ENCODE measurements at places on chromosomes 3 and 15.

- H3K27ac ChIP-seq: no peak overlapping the region
- H3K4me3 ChIP-seq: no peak overlapping the region
- no peaks in the 10 kb centered on the region for H3K27me3 ChIP-seq
- H3K36me3 ChIP-seq: no peaks in the 10 kb centered on the region
- no peak for DNase-seq
Observed at GRCh38 chr3:55891106-55891505, 404.0 kb upstream of the WNT5A start.

DNA sequence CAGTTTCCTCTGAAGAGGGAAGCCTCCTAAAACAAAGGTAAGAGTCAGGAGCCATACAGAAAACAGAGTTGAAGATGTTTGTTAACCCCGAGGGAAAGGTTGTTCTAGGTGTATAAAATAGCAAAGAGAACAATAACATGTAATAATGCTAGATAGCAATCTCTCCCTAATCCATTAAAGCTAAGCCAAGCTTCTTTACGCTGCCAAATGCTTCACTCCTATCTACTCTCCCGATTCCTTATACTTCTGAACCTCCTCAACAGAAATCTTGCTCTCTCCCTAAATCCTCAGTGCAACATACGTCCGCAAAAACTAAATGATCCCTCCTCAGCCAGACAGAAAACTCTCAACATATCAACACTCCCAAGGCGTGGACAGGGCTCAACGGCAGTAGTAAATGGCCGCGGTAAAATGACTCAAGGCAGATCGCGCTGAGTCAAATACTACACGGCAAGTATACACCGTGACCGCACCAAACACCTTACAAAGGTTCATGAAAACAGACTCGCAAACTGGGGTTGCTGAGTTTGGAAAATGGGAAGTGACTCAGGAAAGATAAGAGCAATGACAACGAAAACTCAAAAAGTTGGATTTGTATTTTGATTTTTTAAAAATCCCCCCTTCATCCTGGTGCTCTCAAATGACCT is 682 bp downstream of the CLDND1 start:
- peak overlapping the region; percentile 76 for H3K4me3 ChIP-seq
- H3K36me3 ChIP-seq: peaks cover 17% of the 10 kb centered on the region
- DNase-seq: peak; percentile 39
- no peaks in the 10 kb centered on the region for H3K27me3 ChIP-seq
- H3K4me1 ChIP-seq: peaks cover 35% of the 10 kb centered on the region

DNA sequence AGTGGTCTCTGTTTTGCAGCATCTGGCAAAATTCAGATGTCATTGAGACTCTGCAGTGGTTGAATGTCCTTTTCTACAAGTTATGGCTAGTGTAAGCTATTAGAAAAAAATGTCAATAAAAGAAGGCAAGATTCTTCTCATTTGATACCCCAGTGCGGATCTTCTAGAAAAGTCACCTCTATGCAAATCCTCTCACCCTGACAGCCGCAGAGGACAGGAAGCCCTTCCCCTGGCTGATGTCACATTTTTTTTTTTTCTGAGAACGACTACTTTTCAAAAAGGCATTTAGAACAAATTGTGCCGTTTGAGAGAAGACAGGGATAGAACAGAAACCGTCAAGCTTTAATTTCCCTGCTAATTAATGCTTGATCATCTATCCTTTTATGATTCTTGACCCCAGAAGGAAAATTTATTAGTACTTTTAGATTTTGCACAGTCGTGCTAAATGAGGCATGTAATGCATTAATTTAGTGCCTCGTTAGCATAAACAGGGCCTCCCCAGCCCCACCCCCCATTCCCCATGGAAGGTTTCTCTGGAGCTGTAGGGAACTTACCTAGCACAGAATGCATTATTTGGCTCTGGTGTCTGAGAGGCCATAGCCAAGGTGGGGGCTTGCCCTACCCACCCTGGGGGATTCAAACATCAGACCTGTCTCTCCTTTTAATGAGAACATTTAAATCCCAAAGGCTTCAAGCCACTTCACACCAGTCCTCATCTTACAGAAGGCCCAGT is 183.8 kb downstream of the OPA1 start:
- no peaks in the 10 kb centered on the region for H3K36me3 ChIP-seq
- no peak overlapping the region for H3K4me3 ChIP-seq
- H3K27me3 ChIP-seq: no peaks in the 10 kb centered on the region
- no peak overlapping the region for H3K27ac ChIP-seq
- no peak for DNase-seq
- H3K4me1 ChIP-seq: peaks cover 3% of the 10 kb centered on the region

- no peaks in the 10 kb centered on the region for H3K27me3 ChIP-seq
- peaks cover 15% of the 10 kb centered on the region for H3K36me3 ChIP-seq
- peak overlapping the region; percentile 15 for H3K4me3 ChIP-seq
- no peak for DNase-seq
- H3K27ac ChIP-seq: peak overlapping the region; percentile 69
- peaks cover 12% of the 10 kb centered on the region for H3K4me1 ChIP-seq
Observed at GRCh38 chr15:99717161-99718009, 15.9 kb downstream of the LYSMD4 start.

GRCh38 chr3:11282250-11283138 is 10.3 kb downstream of the ATG7 start:
- no peak overlapping the region for H3K27ac ChIP-seq
- peak; percentile 51 for DNase-seq
- H3K4me3 ChIP-seq: no peak overlapping the region
- H3K4me1 ChIP-seq: peaks cover 9% of the 10 kb centered on the region
- H3K36me3 ChIP-seq: peaks cover 9% of the 10 kb centered on the region

GRCh38 chr3:29255854-29256696 is 24.8 kb upstream of the RBMS3 start:
- H3K36me3 ChIP-seq: no peaks in the 10 kb centered on the region
- DNase-seq: no peak
- no peaks in the 10 kb centered on the region for H3K27me3 ChIP-seq
- no peak overlapping the region for H3K27ac ChIP-seq
- peaks cover 6% of the 10 kb centered on the region for H3K4me1 ChIP-seq
- H3K4me3 ChIP-seq: no peak overlapping the region

DNA sequence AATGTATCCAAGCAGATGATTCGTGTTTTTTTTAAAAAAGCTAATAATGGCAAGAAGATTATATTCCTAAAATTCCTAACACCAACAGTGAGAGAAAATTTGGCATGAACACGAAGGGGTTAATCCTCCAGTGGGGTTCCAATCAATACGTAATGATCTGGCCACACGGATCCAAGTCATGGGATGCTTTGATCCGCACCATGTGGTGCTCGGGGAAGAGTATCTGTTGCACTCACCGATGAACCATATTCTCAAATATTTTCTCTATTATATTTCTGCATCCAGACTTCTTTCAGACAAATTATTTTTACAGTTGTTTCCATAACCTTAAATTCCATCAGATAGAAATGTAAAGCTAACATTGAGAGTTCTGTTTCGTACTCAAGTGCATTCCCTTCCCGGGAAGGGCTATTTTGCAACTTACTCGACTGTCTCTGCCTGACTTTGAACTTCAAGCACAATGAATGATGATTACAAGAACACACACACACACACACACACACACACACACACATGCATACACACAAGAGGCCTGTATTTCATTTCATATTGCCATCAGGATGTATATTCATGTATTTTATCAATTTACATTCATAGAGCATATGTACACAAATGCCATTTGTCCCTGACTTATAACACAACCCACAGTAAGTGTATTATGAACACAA is 567.2 kb downstream of the FOXP1 start:
- H3K4me1 ChIP-seq: peaks cover 6% of the 10 kb centered on the region
- H3K27me3 ChIP-seq: no peaks in the 10 kb centered on the region
- H3K27ac ChIP-seq: peak overlapping the region; percentile 50
- H3K36me3 ChIP-seq: peaks cover 11% of the 10 kb centered on the region
- peak overlapping the region; percentile 24 for H3K4me3 ChIP-seq

DNA sequence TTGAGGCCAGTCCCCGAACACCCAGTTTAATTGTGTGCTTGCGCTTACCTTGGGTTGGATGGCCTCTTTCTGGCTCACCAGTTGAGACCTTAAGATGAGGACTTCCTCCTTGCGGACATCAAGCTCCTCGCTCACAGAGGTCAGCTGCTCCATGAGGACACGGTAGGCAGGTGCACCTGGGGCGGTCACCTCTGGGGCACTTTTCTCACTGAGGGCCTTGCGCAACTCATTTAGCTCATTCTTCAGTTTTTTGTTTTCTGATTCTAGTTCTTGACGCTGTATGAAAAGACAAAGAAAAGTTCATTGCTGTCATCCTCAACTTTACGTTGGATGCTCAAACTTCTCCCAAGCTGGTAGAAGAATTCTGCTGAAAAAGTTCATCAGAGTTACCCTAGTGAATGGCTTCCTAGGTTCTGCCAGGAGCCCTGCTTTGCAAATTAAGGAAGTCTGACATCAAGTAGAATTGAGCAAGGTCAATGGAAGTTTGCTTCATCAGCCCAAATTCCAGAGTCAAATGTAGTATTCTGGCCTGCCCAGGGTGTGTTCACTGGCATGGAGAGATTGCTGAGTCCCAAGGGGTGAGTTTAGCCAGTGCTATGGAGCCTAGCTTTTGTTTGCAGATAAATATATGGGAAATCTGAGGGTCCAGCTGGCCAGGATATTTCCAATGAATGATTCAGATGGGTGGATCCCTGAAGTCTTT is 55.8 kb upstream of the MYO5C start:
- no peak overlapping the region for H3K4me3 ChIP-seq
- peaks cover 50% of the 10 kb centered on the region for H3K36me3 ChIP-seq
- DNase-seq: no peak
- no peaks in the 10 kb centered on the region for H3K27me3 ChIP-seq

GRCh38 chr15:70474471-70475406 is 288.6 kb downstream of the UACA start:
- H3K27me3 ChIP-seq: no peaks in the 10 kb centered on the region
- peak; percentile 87 for DNase-seq
- H3K36me3 ChIP-seq: no peaks in the 10 kb centered on the region
- H3K4me3 ChIP-seq: peak overlapping the region; percentile 35
- H3K27ac ChIP-seq: peak overlapping the region; percentile 73

DNA sequence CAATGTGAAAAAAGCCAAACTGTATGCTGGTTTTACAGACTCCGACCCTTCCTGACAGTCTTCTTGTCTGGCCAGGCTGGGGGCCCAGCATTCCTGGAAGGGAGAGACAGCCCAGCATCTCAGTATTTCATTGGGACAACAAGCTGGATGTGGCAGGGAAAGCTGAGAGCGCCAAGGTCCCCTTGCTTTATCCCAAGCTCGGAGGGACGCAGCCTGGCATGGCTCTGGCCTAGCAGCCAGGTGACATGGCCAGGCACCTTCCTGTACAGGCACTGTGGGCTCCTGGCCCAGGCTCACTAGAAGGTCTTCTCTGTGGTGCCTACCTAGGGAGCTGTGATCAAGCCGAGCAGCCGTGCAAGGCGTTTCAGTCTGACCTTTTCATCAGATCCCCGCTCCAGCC is 33.0 kb downstream of the UMPS start:
- no peak overlapping the region for H3K4me3 ChIP-seq
- H3K36me3 ChIP-seq: peaks cover 59% of the 10 kb centered on the region
- DNase-seq: no peak
- peak overlapping the region; percentile 61 for H3K27ac ChIP-seq
- no peaks in the 10 kb centered on the region for H3K27me3 ChIP-seq

- H3K4me1 ChIP-seq: peaks cover 8% of the 10 kb centered on the region
- no peak overlapping the region for H3K4me3 ChIP-seq
- H3K27ac ChIP-seq: peak overlapping the region; percentile 48
- no peak for DNase-seq
Observed at GRCh38 chr3:86937306-86937791, 53.6 kb downstream of the VGLL3 start.

GRCh38 chr3:129233538-129233937 is 15.9 kb upstream of the COPG1 start:
- H3K4me1 ChIP-seq: no peaks in the 10 kb centered on the region
- no peaks in the 10 kb centered on the region for H3K27me3 ChIP-seq
- DNase-seq: peak; percentile 75
- H3K36me3 ChIP-seq: no peaks in the 10 kb centered on the region

DNA sequence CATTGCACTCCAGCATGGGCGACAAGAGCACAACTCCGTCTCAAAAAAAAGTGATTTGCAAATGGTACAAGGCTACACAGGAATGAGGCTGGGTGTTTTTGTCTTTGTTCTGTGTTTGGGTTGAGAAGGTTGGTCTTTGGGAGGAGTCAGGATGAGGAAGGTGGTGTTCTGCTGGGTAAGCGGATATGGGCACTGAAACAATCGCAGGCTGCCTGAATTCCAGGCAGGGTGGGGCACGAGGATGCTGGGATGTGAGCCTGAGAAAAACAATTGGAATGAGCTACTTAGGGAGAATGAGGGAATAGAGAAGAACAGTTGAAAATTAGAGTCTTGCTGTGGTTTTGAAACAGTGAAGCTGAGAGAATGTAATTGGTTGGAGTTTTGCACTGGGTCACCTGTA is 51.6 kb downstream of the ZBTB38 start:
- no peak for DNase-seq
- H3K4me1 ChIP-seq: peaks cover 49% of the 10 kb centered on the region
- no peak overlapping the region for H3K4me3 ChIP-seq
- peak overlapping the region; percentile 25 for H3K27ac ChIP-seq
- H3K27me3 ChIP-seq: no peaks in the 10 kb centered on the region

DNA sequence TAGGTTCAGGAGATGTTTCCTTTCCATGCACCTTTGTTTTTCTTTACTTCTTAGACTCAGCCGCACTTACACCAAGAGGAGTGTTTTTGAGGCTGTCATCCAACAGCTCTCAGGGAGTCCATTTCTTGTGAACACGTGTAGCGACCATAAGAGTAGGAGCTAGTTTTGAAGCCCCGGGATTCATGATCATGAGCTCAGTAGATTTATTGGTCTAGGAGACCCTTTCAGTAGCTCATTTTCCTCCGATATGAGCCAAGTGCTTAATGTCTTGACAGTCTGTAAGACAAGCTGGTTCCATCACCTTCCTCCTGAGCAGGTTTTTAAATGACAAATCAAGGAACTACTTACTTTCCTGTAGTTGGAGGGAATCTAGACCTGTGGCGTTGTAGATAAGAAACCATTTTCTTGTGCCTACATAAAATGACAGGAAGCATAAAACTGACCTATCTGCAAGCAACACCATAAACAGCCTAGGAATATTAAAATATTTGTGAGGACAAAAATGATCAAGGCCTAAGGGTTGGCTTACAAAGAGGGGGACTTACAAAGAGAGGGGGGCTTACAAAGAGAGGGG is 172.6 kb upstream of the BHLHE40 start:
- peaks cover 41% of the 10 kb centered on the region for H3K4me1 ChIP-seq
- peak overlapping the region; percentile 81 for H3K27ac ChIP-seq
- DNase-seq: no peak
- H3K27me3 ChIP-seq: no peaks in the 10 kb centered on the region
- no peak overlapping the region for H3K4me3 ChIP-seq

GRCh38 chr15:59622289-59622688 is 10.7 kb downstream of the GCNT3 start:
- no peak overlapping the region for H3K27ac ChIP-seq
- no peaks in the 10 kb centered on the region for H3K4me1 ChIP-seq
- no peak for DNase-seq
- peaks cover 6% of the 10 kb centered on the region for H3K27me3 ChIP-seq

GRCh38 chr3:56870436-56870835 is 68.7 kb upstream of the ARHGEF3 start:
- H3K4me1 ChIP-seq: no peaks in the 10 kb centered on the region
- no peak for DNase-seq
- H3K4me3 ChIP-seq: no peak overlapping the region
- H3K27me3 ChIP-seq: no peaks in the 10 kb centered on the region
- H3K36me3 ChIP-seq: no peaks in the 10 kb centered on the region
- no peak overlapping the region for H3K27ac ChIP-seq
